H4 (cell line): ENCODE measurements at places on chromosomes 16 and 17.

DNA sequence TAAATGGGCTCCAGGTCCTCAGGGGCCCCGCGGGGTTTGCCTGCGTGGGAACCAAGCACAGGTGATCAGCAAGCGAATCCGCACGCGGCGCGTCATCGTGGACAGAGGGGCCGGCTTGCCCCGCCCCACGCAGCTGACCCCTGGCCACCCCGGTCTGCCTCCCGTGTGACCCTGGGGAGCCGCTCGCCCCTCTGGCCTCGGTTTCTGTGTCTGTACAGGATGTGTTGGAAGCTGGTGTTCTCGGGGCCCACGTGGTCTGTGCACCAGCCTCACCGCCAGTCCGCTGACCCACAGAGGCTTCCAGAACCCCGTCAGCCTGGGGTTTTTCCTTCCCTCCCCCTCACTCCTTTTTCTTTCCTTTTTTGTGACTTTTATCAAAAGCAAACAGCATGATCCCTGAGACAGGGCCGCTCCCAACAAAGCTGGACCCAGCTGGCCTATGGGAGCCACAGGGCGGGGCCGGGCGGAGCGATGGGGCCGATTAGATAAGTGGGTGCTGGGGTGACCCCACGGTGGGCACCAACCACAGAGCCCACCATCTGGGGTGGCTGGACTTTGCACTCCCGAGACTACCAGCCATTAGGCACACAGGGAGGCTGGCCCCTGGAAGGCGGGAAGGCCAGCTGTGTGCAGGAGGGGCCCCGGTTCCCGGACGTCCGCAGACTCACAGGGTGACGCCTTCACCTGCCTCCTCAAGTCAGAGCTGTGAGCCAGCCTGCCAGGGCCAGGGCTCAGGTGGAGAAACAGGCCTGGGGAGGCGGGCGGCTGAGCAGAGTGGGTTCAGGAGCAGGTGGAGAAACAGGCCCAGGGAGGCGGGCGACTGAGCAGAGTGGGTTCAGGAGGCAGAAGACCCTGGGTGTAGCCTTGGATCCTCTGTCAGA is 56.0 kb downstream of the ZFPM1 start:
- DNase-seq = no peak

DNA sequence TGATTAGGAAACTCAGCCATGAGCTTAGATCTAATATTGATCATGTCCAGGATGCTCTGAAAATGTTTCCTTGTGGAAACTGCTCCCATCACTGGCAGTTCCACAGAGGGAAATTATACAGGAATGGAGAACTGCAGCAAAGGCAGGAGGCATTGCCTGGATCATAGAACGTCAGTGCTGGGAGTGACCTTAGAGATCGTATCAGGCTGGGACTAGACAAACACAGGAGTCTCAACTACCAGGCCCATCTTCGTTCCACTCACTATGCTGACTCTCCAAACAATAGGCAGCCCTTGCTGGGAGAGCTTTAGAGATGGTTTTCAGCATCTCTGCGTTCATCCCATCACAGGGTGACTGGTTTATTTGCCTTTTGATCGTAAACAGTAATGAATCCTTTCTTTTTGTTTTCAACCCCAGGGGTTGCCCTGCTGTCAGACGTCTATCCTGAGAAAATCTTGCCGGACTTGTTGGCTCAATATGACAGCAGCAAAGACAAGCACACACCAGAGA is 130.3 kb downstream of the TANGO6 start:
- no peak for DNase-seq

DNA sequence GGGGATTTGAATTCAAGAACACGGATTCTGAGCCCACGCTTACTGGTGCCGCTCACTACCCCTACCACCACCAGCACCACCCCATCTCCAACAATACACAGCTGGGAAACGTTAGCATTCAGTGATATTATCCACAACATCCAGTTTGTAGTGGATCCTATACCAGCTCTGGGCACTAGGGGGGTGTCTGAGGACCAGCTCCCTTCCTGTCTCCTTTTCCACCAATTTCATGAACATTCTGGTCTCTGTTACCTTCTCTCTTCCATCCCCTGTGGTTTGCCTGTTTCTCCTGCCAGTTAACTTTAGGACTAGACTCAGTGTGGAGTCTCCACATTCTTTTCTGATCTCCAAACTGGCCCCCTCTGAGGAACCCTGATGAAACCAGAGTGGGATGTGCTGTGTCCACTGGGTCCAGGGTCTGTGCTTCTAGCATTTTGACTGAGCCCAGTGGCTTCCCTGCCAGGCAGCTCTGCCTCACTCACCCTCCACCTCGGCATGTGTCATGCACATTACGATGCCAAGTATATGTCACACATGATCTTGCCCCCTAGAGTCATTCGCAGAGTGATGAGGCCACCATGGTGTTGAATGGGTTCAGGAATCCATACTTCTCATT is 187.0 kb upstream of the CDH13 start:
- no peak for DNase-seq

- DNase-seq = no peak
These were observed 12.9 kb downstream of the P2RX5 start for GRCh38 chr17:3683054-3683511.

GRCh38 chr17:67569873-67570272 is 147.9 kb upstream of the NOL11 start:
- no peak for DNase-seq

DNA sequence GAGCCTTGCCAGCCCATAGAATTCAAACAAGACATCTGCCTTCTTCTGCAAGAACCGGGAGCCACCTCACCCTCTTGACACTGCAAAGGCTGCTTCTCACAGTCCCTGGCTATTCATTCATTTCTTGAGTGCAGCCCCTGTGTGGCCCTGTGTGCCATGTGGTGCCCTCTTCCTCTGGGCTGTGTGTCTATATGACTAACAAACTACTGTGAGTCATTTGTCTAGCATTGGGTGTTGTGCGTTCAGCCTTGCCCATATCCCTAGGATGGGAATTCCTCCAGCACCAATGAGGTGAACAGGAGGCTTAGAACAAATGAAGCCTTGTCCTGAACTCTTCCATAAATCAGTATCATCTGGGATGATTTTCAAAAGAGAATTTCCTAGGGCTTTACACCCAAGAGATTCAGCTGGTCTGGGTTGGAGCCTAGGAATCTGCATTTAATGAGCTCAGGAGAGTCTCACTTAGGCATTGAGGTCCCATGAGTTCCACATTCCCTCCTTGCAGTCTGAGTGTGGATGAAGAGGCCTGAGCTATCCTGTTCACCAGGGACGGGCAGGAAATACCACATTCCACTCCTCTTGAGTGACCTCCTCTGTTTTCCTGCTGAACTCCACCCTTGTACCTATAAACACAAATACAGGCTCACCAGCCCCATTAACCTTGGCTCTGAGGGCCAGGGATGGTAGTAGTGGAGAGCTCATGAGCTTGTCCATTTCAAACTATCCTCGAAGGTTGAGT is 308.7 kb upstream of the N4BP1 start:
- peak; percentile 9 for DNase-seq

GRCh38 chr17:19017804-19018599 is 13.4 kb upstream of the FAM83G start:
- no peak for DNase-seq

GRCh38 chr17:60729854-60730253 is 52.2 kb downstream of the BCAS3 start:
- no peak for DNase-seq

DNA sequence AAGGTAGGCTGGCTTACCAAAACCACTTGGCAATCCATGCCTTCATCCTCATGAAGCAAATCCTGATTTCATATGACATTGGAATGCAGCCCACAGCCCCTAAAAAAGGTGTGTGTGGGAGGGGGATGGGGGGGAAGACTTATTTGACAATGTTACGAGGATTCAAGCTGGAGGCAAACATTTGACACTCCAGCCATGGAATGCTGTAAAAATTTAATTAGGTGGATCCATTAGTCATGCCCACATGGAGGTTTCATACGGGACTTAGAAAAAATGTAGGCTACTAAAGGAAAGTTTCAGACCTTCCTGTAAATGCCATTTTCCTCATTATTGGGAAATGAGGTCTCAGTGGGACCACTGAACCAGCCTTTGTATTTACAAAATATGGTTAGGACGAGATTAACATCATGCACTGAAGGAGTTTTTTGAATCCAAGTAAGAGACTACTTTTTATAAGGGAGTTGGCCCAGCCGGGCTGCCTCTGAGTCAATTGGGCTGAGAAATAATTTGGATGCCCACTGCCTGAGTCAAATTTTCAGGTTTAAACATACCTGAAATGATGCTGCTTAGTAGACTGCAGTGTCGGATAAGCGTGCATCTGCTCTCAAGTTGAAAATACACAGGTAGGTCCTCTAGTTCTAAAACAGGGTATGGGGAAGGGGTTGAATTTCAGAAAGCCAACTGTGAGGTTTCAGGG is 44.6 kb upstream of the MAF start:
- DNase-seq = no peak

DNA sequence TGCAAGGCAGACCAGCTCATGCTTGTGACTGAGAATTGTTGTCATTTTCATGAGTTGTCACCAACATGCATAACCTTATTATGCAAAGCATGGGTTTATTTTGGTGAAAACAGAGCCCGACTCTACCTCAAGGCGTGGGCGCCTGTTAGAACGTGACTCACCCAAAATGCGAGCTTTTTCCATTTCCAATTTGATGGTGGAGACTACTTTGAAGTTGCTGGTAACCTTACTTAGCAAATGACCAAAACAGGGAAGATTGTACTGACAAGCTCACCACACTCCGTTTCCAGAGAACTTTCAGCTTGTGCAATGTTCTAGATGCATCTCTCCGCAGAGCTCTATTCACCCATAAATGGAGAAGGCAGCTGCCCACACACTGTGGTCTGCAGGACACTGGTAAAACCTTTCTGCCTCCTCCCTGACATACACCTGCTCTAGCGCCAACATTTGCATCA is 284.5 kb downstream of the MAF start:
- no peak for DNase-seq

- DNase-seq = no peak
These were observed 533 bp downstream of the RASD1 start for GRCh38 chr17:17495536-17496188.

GRCh38 chr16:22141767-22142166 is 20.5 kb upstream of the SDR42E2 start:
- no peak for DNase-seq

DNA sequence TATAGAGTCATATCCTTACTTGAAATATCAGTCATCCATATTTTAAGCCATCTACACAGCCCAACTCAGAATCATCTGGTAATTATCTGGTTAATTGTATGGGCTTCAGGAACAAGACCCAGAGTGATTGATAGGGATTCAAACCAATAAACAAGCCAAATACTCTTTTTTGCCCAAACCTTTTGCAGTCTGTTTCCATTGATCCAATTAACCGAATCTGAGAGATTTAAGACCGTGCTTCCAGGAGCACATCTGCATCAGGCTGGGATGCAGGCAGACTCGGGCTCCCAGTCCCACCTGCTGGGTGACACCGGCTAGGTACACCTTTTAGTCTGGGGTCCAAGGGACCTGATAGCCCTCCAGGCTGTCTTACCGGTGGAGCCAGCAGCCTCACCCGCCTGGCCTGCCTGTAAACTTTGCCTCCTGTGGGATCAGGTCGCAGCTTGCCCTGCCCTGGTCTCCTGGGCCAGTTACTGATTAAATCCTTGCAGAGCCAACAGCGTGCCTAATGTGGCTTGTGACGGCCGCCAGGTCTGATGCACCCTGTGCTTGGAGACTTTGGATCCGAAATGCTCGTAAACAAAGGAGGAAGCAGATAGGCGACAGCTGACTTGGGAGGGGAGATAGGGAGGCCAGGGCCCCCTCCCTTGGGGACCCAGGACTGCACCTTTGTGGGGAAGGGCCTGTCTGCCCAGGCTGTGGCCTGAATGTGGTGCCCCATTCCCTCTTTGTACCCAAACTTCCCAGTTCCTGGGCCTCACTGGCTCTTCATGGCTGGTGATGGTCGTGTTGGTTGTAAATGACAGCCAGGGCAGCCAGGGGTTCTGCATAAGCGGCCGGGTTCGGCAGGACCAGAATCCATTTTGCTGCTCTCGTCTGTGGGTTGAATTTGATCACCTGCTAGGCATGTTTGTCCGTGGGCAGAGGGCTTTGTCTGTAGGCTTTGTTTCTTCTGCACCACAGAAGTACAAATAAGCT is 3.8 kb downstream of the CMIP start:
- DNase-seq = no peak

DNA sequence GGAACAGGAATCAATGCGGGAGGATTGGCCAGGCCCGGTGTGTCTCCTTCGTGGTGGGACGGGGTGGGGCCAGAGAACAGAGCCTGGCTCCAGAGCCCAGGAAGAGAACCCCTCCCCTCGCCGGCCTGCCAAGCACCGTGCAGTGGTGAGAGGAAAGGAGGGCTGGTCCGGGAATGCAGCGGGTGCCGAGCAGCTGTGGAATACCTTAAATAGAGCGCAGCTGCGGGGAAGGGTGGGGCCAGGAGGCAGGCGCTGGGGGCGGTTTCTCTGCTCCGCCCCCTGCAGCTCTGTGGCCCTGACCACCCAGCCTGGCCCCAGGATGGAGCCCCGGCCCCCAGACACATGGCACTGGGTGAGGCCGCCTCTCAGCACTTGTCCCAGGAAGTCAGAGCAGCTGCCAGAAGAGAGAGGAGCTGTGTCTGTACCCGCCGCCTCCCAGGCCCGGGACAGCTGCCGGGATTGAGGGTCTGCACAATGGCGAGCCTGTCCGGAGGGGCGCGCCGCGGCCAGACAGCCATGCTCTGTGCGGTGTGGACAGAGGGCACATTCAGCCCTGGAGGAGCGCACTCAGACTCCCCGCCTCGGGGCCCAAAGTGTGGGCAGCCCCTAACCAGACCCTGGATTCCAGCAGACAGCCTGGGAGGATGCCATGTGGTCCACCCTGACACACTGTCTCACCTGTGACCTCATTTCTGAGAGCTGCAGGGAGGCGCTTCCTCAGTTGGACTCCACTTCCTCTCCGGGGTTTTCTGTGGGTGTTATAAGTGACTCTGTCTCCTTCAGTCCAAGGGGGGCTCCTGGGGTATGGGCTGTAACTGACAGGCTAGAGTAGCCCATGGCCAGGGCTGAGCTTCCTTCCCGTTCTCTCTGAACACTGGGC is 268.8 kb downstream of the SEC14L1 start:
- DNase-seq = peak; percentile 75

GRCh38 chr16:46922239-46922638 is 38.1 kb downstream of the GPT2 start:
- no peak for DNase-seq

- no peak for DNase-seq
These were observed at the start of gene ABCC1 for GRCh38 chr16:15949210-15950160. ABCC1 (plus strand) TSS chr16:15949616; CDS start chr16:15949752, 136 bp downstream.

GRCh38 chr16:85543536-85543935 is 69.6 kb upstream of the GSE1 start:
- no peak for DNase-seq

GRCh38 chr16:30005341-30006094 is 5.3 kb downstream of the DOC2A start:
- no peak for DNase-seq

DNA sequence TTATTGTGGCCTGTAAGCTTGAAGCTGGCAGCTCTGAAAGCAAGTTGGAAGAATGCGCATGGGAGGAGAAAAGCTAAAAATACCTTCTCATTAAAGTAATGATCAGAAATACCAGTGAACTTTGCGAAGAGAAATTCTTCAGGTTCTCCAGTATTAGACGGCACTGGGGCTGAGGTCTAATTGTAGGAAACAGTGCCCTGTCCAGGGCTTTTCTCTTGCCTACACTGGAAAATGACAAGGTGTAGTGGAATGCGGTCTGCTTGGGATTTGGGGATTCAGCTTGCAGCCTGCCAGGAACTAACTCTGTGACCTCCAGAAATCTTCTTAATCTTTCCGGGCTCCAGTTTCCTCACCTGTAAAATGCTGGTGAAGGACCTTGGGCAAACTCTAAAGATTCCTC is 53.3 kb upstream of the KCNJ16 start:
- no peak for DNase-seq

- DNase-seq = no peak
These were observed 44.0 kb downstream of the PLCG2 start for GRCh38 chr16:81823111-81823510.
